DND-41 (cell line): ENCODE measurements at places on chromosomes 2 and 18.

DNA sequence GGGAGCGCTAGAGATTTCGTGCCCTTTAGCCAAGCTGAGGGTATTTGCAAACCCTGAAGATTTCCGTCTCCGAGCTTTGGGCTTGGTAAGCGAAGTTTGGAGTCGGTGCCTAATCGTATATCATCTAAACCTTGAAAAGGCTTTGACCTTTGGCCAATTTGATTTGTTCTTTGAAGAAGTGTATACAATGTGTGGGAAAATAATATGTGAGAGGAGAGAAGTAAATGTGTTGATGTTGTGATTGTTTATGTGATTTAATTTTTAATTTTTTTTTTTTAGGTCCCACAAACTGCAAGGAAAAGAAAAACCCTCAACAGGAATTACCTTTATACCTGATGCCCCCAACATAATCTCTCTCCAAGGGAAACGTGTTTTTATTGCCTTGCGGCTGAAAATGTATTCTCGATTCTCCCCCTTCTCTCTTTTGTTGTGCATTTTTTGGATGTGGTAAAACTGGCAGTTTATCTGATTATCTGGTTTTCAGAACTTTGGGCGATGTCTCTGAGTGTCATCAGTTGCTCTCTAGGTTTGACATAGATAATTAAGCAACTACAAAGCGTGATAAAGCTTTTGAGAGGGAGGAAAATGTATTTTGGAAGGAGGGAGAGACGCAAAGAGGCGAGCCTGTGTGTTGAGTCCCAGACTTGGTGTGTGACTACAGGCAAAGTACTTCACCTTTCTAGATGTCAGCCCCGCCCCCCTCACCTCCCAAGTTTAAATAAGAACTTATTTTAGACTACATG is 912 bp upstream of the FBXO11 start:
- peak; percentile 42 for DNase-seq

- DNase-seq = peak; percentile 30
These were observed 908 bp downstream of the STAT1 start for GRCh38 chr2:191012845-191013681.

DNA sequence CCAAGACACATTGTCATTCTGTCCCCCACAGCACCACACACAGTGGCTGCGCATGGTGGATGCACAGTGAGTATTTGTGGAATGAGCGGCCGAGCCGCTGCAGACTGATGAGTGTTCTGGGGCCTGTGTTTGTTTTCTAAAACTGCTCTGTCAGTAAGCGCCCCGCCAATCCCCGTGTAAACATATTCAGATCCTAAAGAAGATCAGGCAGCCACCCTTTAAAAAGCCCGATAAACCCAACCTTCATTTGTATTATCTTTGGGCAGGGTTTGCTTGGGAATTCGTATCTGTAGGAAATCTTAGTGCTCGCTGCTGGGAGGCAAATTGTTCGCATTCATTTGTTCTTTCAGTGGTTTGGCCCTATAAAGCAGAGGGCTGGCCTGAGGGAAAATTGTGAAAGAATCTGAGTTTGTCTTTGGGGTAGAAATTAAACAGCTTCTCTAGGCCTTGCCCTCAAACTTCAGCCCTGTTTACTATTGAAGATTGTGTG is 68.6 kb downstream of the TGOLN2 start:
- DNase-seq = no peak

DNA sequence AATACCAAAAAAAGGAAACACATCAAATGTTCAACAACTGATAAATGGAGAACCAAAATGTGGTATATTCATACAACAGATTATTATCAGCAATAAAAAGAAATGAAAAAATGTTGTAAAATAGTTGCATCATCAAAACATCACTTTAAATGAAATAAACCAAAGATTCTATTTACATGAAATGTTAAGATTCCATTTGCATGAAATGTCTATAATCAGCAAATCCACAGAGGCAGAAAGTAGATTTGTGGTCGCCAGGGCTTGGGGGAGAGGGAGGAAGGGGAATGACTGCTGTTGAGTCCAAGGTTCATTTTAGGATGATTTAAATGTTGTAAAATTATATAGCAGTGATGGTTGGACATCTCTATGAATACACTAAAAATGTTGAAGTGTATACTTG is 181.9 kb downstream of the RTP5 start:
- DNase-seq = no peak

- DNase-seq = no peak
These were observed 56.7 kb upstream of the FAM98A start for GRCh38 chr2:33655626-33656320.

- no peak for DNase-seq
These were observed 216.4 kb downstream of the LPIN1 start for GRCh38 chr2:11962707-11963328.

- DNase-seq = no peak
These were observed 84.8 kb upstream of the ITGA6 start for GRCh38 chr2:172342611-172343010.

- DNase-seq = no peak
These were observed 46.0 kb downstream of the CYP27C1 start for GRCh38 chr2:127174136-127174535.
